RPMI7951 (cell line): ENCODE measurements at places on chromosomes 4 and X. TPM values are rescaled to one million over a fixed set of nuclear protein-coding genes. Genes with fewer than 3 reads are reported as not detected.

- DNase-seq = peak; percentile 1
These were observed 1961.5 kb upstream of the TENM3 start for GRCh38 chr4:180281724-180282123.

GRCh38 chr4:59936566-59936965 is 1263.6 kb upstream of the ADGRL3 start:
- DNase-seq = no peak

- DNase-seq = no peak
These were observed 100.3 kb downstream of the FAM53A start for GRCh38 chr4:1583859-1584258.

DNA sequence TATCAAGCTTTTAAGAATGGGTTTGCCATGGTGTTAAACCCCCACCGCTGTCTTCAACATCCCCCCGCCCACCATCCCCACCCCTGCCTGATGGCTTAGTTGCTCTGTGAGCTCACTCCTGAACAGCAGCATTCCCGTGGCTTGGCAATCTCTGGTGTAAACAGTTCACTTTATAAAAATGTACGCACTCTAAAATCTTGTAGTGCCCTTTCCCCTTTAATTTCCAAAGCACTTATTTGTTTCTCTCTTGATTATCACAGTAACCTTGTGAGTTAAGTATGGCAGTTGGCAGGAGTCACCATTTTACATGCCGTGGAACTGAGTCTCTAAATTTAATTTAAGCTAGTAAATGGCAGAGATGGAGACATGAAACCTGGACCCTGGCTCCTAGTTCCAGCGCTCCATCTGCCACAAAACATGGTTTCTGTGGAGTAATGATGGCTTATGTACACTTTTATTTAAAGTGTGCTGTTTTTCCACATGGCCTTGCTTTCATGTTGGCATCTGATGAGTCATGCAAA is 123.1 kb downstream of the AFF1 start:
- peak; percentile 47 for DNase-seq

DNA sequence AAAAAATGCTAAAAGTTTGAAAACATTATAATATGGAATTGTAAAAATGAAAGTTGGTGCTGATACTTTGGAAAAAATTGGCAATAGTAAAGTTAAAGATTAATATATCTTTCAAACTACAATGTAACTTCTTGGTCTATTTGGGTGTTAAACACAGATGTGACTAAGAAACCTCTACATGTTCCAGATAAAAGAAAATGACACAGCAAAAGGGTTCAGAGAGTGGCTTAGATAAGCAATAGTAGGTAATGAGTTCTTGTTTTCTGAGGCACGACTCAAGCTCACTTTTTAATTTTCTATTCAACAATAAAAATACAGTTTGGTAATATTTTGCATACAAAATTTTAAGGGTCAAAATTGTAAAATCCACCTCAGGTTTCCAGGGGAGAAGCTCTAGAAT is 292.7 kb downstream of the GALNTL6 start:
- no peak for DNase-seq

GRCh38 chrX:153875391-153876111 is 10.4 kb downstream of the L1CAM start:
- DNase-seq = no peak

DNA sequence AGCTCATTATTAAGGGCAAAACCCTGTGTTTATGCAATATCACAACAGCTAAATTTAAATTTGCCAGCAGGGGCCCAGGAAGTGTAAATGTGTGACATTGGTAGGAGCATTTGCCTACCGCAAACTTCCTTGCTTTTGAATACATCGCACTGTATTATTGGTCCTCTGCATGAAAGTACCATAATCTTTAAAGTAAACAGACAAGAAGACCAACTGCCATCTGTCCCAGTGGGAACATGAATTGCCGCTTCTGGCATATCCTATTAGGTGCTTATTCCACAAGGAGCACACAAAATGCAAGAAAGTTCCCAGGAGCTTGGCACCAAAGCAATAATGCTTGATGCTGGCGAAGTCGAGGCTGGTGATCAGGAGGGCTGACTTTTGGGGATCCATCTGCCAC is 51.3 kb downstream of the SOD3 start:
- no peak for DNase-seq

GRCh38 chrX:137245183-137245582 is 211.4 kb upstream of the GPR101 start:
- DNase-seq = no peak

- DNase-seq = peak; percentile 35
These were observed 138.0 kb downstream of the RBMX2 start for GRCh38 chrX:130539721-130540321.

GRCh38 chr4:107719207-107719921 is 670 bp downstream of the PAPSS1 start:
- DNase-seq = peak; percentile 35

DNA sequence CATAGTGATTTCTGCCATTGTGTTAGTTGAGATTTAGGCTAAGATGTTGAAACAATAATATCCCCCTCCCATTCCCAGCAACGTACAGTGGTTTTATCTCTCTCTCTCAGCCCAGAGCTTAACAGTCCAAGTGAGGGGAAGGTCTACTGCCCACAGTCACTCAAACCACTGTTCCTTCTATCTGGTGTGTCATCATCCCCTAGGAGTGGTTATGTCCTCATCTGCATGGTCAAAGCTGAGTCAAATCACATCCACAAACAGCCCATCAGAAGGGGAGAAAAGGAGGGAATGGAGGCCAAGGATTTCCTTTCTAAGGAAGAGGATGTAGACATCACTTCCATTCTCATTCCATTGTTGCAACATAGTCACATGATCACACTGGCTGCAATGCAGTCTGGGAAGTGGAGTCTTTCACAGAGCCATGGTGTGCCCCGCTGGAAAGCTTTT is 42.8 kb upstream of the CHRNA9 start:
- peak; percentile 76 for DNase-seq

DNA sequence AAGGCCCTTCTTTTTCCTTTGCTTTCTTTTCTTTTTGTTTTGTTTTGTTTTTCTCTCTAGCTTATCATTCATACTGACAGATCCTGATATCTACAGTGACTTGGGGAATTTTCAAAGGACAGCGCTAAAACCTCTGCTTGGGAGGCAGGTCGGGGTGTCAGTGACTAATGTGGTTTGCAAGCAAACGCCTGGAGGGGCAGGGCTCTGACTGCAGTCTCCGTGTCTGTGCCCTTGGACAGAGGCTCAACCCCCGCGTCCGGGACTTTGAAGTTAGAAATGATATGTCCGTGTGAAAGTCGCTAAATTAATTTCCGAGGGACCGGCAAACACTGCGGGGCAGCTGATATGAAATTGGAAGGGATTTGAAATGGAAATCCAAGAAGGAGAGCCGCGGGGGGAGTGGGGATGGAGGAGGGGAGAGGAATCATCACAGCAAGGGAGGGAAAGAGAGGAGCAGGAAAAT is 312.4 kb downstream of the DHRSX start:
- DNase-seq = peak; percentile 77

DNA sequence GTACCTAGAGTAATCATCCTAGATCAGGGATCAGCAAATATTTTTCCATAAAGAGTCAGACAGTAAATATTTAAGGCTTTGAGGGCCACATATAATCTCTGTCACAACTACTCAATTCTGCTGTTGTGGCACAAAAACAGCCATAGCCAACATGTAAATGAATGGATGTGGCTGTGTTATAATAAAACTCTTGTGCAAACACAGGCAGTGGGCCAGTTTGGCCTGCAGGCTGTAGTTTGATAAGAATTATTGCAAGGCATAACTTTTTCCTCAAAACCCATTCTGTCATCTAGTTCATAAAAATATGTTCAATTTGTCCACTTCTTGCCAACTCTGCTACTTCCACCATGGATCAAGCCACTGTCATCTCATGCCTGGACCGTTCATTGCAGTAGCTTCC is 39.4 kb upstream of the SHROOM4 start:
- DNase-seq = no peak

DNA sequence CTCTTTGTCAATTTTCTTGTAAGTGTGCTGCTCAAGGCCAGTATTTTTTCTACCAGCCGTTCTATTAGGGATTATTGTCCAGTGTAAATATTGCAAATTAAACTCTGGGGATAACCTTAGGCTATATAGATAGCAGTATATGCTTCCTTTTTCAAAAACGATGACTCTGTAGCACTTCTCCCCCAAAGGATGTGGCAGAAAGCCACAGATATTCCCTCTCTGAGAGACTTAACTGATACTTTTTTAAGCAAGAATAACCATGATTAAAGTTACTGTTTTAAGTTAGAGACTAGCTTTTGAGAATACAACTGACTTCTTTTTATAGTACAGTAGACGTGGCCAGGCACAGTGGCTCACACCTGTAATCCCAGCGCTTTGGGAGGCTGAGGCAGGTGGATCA is 130.0 kb downstream of the FHIP1A start:
- no peak for DNase-seq

- no peak for DNase-seq
These were observed 19.6 kb upstream of the CXCL5 start for GRCh38 chr4:74018116-74018515.

- DNase-seq = no peak
These were observed 118.9 kb upstream of the GPC4 start for GRCh38 chrX:133534172-133534571.

- no peak for DNase-seq
These were observed 214.8 kb downstream of the SPATA18 start for GRCh38 chr4:52265781-52266525.

GRCh38 chrX:121308276-121308805 is 260.9 kb downstream of the GLUD2 start:
- peak; percentile 85 for DNase-seq

- peak; percentile 77 for DNase-seq
These were observed 478.0 kb downstream of the KCNIP4 start for GRCh38 chr4:21470535-21470934.

- peak; percentile 14 for DNase-seq
These were observed 216.2 kb upstream of the CTSO start for GRCh38 chr4:156169861-156170260.

DNA sequence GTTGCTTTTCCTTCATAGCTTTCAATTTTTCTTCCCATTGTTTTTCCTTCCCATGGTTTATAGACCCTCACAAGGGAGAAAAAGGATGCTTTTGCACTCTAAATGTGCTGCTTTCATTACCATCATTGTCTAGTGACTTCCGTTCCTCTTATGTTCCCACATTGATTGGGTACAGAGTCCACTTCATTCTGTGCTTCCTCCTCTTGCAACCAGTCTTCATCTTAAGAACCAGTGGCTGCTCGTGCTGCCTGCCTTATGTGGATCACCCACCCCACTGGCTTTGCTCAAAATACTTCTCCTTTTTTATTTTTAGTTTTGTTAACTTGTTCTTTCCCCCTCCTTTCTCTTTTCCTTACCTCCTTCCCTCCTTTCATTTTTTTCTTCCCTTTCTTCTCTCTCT is 76.5 kb upstream of the BOD1L1 start:
- no peak for DNase-seq

GRCh38 chr4:145909773-145910172 is 28.9 kb downstream of the ZNF827 start:
- DNase-seq = no peak

GRCh38 chr4:119657111-119657611 is 28.6 kb upstream of the PDE5A start:
- no peak for DNase-seq

DNA sequence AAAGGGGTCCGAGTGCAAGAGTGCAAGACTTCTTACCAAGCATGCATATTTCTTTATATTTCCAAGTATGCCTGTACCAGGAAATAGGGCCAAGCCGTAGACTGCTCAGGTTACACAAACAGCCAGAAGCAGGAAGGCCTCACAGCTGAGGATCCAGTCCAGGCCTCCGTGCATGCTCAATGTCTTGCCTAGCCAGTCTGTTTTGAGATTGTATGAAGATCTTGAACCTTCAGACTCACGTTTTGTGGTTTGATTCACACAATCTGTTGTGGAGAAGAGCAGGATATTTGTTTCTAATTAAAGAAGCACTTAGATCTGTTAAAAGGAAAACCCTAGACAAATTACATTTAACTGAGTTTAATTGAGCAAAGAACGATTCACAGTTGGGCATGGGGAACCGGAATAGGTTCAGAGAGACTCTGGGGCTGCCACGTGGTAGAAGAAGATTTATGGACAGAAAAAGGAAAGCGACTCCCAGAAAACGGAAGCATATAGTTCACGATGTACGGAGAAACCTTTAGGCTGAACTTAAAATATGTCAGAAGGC is 1.2 kb downstream of the MGST2 start:
- DNase-seq = no peak

DNA sequence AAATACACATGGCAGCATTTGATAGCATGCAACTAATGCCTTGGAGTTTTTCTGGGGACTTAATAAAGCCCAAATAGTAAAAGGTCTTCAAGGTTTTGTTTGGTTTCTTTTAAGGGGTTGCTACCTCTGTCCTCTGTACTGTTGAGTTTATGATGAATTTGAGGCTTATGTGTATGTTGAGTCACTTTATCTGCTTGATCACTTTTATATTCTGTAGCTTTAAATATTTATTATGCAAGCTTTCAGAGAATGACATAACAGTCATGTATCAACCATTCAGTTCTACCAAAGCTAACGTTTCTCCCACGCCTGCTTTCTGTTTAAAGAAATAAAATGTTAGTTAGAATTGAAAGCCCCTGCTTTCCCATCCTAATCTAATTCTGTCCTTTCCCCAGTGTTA is 122.2 kb downstream of the NHS start:
- DNase-seq = no peak

DNA sequence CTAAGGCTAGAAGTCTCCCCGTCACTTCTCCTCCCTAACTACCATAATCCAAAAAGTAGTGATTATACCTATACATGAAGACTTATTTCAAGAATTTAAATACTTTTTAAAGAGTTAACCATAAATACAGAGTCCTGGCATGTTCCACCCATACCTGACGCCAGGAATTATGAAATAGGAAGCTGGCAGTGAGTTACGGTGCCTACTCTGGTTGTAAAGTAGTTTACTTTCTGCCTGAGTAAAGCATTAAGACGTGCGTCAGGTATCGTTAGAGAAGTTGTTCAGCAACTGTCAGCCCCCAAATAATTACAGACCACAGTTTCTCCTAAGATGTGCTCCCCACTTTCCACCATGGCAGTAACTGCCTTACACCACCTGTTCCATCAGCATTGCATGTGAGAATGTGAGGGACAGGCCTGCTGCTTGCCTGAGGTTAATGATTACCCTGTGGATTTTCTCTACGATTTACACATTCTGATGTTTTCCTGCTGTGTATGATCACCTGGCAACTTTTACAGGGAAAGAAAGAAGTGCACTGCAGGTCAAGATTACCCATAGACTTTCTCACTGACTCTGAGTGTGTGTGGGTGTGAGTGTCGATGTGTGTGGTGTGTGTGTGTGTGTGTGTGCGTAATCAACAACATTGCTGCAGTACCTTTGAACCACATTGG is 92.3 kb upstream of the SLC7A11 start:
- no peak for DNase-seq

GRCh38 chr4:10613926-10614478 is 70.6 kb downstream of the CLNK start:
- DNase-seq = no peak

Gene MCF2
- total RNA-seq = not detected in 2 replicates

Gene GAGE12J
- total RNA-seq = not detected in 2 replicates

Gene FRAS1
- under 0.01 and 0.10 TPM in 2 replicates for total RNA-seq

Gene PFKFB1
- 0.20 TPM in 1 of 2 replicates, not detected in the other for total RNA-seq

Gene SAGE1
- under 0.01 and 0.10 TPM in 2 replicates for total RNA-seq

Gene SATL1
- not detected in 2 replicates for total RNA-seq

Gene LRCH2
- not detected in 2 replicates for total RNA-seq

Gene EDA
- under 0.01 and 0.10 TPM in 2 replicates for total RNA-seq

Gene BLTP1
- 21.3 and 28.4 TPM in 2 replicates for total RNA-seq

Gene ARHGEF6
- 3.5 and 3.7 TPM in 2 replicates for total RNA-seq

Gene VCX3A
- not detected in 2 replicates for total RNA-seq

Gene SH3BP2
- total RNA-seq = 22.0 and 24.8 TPM in 2 replicates
